ENCODE measurements at places on chromosomes 13 and 19. TPM values are rescaled to one million over a fixed set of nuclear protein-coding genes. Genes with fewer than 3 reads are reported as not detected.
A peak's percentile ranks its signal among the peaks of the same experiment; 100 is the strongest.

FLT1 gene
- 25.4 TPM for total RNA-seq

ZNF560 gene
- not detected for total RNA-seq

ZNF222 gene
- 2.5 TPM for total RNA-seq

PSG7 gene
- total RNA-seq: not detected

LILRB1 gene
- 42.8 TPM for total RNA-seq

ZNF571 gene
- 3.6 TPM for total RNA-seq

TNFSF9 gene
- total RNA-seq: 7.6 TPM

TNFSF13B gene
- 16.9 TPM for total RNA-seq

SIX5 gene
- 21.8 TPM for total RNA-seq

ACP4 gene
- not detected for total RNA-seq

ZNF91 gene
- 109 TPM for total RNA-seq

MEF2B gene
- total RNA-seq: not detected

TUBA3C gene
- total RNA-seq: not detected

DNA sequence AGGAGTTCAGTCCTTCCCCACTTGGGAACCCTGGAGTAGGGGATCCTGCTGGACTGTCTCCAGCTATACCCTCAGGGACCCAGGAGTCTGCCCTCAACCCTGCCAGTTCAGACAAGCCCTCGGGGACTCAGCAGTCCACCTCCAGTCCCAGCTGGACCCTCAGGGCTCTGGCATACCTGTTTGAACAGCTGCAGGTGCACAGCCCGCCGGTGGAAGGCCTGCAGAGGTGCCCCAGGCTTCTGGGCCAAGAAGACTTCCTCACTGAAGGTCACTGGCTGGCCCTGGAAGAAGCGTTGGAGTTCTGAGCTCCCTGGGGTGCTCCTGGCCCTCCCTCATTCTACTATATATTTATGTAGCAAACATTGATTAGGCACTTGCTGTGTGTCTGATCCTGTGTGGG lies 8.6 kb downstream of the CRB3 start:
- DNase-seq: no peak

DNA sequence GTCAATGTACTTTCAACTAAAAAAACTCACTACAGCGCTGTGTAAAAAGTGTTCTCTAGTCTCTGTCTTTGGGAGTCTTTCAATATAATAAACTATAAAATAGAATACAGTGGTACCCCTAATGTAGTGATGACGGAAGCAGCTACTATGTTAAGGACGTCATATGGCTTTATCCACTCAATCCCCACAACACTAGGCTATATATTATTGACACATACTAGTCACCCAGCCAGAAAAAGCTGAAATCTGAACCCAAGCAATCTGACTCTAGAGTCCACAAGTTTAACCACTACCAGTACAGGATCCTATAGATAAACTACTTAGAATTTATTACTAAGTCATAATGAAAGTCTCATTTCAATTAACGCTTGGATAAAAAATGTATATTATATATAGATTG lies 48.3 kb downstream of the ELF1 start:
- DNase-seq: no peak

- DNase-seq: no peak
These were observed 62.7 kb downstream of the COL4A1 start for GRCh38 chr13:110244071-110244830.

GRCh38 chr13:67094952-67095351 lies 135.2 kb downstream of the PCDH9 start:
- no peak for DNase-seq

GRCh38 chr19:52444506-52444905 lies 8.8 kb upstream of the ZNF578 start:
- DNase-seq: no peak

GRCh38 chr13:40984668-40985366 lies 34.3 kb downstream of the ELF1 start:
- DNase-seq: no peak

DNA sequence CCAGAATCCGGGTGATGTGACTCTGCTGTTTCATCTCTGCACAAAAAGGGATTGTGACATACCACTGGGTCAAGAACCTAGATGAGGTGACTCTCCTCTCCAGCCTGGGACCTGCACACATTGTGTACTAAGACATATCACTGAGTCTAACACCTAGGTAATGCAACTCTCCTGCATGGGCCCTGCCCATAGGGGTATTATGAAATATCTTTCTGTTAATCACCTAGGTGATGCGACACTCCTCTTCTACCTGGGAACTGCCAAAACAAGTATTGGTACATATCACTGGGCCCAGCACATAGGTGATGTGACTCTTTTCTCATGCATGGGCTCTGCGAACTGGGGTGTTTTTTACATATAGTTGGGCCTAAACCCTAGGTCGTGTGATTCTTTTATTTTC lies 35.5 kb upstream of the ZNF254 start:
- no peak for DNase-seq

- no peak for DNase-seq
These were observed 35.5 kb downstream of the CBY2 start for GRCh38 chr13:45737571-45738017.

DNA sequence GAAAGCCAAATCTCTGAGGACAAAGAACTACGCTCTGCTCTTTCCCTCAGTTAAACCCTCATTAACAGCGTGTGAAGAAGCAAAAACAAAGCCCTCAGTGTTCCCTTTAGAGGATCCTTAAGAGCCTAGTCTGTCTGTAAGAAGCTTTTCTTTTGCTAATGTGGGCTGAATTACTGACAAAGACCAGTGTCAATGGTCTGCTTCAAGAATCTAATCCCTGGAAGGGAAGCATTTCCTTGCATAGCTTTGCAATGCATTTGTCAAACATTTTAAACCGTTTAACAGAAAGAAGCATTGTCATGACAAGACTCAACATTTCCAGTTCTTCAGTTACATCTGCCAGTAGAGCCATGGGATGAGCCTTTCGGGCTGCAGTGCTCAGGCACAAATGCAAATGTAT lies 64.9 kb downstream of the EDNRB start:
- DNase-seq: no peak

- DNase-seq: no peak
These were observed 63.6 kb downstream of the RGCC start for GRCh38 chr13:41520660-41521630.

GRCh38 chr13:24541127-24541475 lies 28.5 kb upstream of the PARP4 start:
- no peak for DNase-seq

GRCh38 chr13:99476648-99477047 lies 24.6 kb upstream of the TM9SF2 start:
- DNase-seq: no peak

- DNase-seq: peak; percentile 98
These were observed 3.5 kb downstream of the YJEFN3 start for GRCh38 chr19:19531951-19532805.

- DNase-seq: no peak
These were observed 877.2 kb upstream of the PCDH20 start for GRCh38 chr13:62292714-62293480.

DNA sequence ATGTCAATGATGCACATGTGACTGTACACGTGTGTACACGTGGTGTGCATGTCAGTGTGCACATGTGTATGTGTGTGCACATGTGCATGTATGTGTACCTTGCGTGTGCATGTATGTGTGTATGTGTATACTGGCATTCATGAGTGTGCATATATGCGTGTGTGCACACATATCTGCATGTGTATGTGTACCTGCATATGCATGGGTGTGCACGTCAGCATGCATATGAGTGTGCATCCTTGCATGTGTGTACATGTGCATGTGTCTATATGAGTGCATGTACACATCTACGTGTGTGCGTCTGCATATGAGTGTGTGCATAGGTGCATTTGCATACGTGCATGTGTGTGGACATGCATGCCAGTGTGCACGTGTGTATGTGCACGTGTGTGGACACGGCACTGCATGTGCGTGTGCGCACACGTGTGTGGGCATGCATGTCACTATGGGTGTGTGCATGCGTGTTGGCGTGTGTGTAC lies 48.5 kb downstream of the GADD45B start:
- DNase-seq: no peak

GRCh38 chr13:73368608-73369007 lies 309.8 kb downstream of the KLF5 start:
- DNase-seq: no peak

- no peak for DNase-seq
These were observed 168.3 kb upstream of the SLITRK1 start for GRCh38 chr13:84050536-84050935.

DNA sequence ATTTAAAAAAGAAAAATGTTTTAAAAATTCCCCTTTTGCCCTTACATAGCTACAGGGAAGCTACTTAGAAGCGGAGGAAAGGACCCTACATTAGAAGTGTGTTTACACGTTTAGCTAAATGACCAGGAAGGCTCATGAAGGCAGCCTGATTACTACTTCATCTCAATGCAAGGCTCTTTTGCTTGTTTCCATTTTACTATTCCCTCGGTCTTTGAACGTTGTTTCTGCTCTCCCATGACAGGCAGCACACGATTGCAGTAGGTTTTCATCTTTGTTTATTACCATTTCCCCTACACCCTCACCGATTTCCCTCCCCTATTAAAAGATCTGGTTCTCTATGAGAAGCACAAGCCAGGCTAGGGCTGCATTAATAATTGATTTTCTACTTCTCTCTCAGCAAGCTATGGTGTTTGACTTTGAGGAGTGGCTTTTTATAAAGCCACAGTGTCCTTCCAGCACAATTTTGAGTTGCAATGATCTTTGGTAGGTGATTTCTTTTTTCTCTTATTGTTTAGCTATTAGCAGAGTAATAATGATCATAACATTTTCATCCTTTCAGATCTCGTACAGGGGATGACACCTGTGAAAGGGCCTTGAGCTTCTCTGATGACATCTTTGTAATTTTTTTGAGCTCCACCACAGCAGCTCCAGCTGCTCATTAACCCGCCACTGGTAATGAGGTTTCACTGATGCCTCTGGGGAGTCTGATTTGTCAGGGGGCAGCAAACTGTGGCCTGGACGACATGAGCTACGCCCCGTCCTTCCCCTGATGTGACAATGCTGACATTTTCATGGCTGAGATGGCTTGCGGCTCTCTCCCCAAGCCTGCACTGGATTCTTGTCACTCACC lies 670.3 kb downstream of the UQCRFS1 start:
- DNase-seq: no peak

DNA sequence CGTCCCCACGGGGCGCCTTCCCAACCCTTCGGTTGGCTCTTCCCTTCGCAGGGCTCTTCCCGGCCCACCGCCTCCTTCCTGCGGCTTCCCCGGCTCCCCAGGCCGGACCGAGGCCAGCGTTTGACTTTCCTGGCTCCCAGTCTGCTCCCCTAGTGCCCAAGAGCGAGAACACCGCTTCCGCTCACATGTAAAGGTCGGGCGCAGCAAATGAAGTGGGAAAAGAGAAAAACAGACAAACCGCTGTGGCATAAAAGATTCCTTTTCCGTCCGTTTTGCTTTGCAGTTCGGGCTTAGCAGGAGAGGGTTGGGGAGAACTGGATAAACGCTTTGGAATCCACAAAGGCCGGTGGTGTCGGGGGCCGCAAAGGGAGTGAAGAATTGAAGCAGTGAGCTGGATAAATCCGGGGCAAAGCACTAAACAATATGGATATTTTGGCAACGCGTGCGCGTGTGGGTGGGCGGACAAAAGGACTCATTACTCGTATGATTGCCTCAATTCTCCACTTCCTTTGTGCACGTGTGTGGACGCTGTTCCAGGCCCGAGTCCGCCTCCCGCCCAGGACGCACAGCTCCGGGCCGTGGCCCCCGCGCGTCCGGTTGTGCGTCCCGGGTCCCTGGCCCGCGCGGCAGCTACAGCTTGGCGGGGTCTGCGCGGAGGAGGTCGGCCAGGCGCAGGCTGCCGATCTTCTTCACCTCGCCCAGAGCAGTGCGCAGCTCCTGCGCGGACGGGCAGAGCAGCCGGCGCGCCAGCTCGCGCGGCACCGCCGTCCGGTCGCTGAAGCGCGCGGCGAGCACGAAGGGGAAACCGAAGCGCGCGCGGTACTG lies 8.6 kb upstream of the CDX2 start:
- no peak for DNase-seq

DNA sequence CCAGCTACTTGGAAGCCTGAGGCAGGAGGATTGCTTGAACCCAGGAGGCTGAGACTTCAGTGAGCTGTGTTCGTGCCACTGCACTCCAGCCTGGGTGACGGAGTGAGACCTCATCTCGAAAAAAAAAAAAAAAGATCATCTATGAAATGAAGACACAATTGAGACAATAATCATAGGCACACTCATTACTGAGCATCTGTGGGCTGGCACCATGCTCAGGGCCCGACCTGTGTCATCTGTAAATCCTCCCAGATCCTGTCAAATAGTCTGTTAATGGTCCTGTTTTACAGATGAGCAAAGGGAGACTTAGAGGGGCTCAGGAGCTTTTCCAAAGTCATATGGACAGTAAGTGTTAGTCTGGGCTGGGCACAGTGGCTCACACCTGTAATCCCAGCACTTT lies 4.1 kb upstream of the NANOS2 start:
- DNase-seq: no peak

GRCh38 chr13:96781141-96781540 lies 213.1 kb downstream of the OXGR1 start:
- no peak for DNase-seq

GRCh38 chr13:110518571-110518970 lies 43.0 kb downstream of the RAB20 start:
- peak; percentile 50 for DNase-seq

DNA sequence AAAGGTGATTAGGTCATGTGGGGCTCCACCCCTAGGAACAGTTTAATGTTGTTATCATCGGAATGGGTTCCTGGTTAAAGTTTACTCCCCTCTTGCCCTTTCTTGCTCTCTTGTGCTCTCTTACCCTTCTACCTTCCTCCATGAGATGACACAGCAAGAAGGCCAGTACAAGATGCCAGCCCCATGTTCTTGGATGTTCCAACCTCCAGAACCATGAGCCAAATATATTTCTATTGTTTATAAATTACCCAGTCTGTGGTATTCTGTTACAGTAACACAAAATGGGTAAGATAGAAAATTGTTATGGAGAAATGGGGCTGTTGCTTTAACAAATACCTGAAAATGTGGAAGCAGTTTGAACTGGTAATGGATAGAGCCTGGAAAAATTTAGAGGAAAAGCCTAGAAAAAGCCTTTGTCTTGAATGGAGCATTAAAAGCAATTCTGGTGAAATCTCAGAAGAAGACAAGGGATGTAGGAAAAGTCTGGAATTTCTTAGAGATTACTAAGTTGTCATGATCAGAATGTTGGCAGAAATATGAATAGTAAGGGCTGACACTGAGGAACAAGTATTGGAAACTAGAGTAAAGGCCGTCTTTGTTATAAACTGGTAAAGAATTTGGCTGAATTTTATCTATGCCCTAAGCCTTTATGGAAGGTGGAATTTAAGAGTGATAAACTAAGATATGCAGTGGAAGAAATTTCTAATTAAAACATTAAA lies 53.5 kb upstream of the TSC22D1 start:
- no peak for DNase-seq

DNA sequence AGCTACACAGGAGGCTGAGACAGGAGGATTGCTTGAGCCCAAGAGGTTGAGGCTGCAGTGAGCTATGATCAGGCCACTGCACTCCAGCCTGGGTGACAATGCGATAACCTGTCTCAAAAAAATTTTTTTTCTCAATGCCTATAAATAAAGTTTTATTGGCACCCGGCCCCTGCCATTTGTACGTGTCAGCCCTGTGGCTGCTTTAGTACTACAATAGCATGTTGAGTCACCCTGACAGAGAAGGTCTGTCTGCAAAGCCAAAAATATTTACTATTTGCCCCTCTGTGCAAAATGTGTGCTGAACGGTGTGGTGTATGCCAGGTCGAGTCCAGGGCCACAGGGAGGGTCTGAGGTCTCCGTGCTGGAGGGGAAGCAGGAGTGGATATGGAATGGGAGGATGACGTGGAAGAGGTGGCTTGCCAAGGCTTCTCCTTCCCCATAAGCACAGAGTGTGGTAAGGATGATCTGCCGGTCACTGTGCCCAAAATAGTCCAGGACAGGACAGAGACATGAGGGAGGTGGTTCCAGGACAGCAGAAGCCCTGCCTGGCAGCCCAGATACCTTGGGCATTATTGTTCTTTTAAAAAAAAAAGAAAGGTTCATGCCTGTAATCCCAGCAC lies 10.0 kb downstream of the NMRK2 start:
- DNase-seq: no peak

- peak; percentile 83 for DNase-seq
These were observed 3.7 kb downstream of the KASH5 start for GRCh38 chr19:49391581-49392399.

Measured in upper lobe of left lung (tissue), 6 donors.